ENCODE measurements at places on chromosomes 16 and 17.

DNA sequence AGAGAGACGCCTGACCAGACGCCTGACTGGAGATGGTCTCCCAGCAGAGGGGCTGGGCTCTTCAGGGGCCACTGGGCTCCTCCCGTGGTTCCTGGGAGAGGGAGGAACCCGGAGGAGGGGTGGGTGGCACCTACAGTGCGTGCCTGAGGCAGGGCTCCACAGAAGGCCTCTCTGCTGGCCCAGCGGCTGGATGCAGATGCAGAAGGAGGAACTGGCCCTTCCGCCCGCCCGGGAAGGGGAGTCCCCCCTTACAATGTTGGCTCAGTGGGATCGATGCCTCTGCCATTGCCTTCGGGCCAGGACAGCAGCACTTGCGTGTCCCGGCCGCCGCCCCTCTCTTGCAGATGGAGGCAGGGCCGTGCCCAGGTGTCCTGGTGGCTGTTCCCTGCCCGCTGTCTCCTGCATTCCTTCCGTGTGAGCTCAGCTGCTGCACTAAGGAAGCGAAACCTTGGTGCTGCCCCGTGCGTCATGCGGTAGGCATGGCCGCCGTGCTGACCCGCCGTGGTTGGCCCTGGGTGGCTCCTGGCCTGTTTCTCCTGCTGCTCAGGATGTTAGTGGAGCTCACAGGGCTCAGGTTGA is 15.1 kb downstream of the BAIAP2 start:
- DNase-seq: no peak

- DNase-seq: no peak
These were observed 12.5 kb upstream of the SLC16A11 start for GRCh38 chr17:7056386-7056785.

DNA sequence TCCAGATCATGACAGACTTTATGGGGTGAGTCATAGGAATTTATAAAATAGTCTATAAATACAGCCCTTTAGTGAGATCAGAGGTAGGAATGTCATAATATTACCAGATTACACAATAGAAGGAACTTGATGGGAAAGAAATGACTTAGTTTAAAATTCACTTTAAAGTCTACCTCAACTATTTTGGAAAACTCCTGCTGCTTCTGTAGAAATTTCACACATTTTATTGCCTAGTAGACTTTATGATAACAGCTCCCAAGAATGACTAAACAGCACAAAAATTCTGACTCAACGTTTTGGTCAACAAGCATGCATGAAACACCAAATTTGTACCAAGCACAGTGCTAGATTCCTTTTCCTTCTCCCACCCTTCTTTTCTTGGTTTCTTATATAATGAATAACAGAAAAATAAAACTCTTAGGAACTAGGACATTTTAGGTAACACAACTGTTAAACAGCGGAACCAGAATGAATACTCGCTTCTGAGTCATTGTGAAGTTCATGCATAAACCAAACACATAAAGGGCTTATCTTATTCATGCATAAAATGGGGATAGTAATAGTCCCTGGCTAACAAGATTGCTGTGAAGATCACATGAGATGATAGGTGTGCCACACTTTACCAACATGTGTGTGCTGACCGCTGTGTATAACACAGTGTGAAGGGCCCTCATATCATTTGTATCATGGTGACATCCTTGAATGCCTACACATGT is 243.9 kb downstream of the CDH8 start:
- no peak for DNase-seq

DNA sequence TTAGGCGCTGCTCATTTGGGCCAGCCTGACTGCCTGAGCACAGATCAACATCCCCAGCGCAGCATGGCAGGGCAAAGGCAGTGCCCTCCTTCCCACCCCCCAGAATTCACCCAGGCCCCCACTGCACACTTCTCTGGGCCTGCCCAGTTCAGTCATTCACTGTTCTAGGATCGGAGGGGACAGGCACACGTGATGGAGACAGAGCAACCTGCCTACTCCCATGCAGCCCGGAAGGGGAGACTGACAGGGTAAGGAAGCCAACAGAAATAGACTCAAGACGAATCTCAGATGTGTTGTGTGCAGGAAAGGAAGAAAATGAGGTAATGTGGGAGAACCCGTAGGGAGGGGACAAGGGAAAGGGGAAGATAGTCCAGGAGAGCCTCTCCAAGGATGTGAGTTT is 59.2 kb upstream of the LYRM9 start:
- DNase-seq: no peak

GRCh38 chr17:19000531-19001325 is 3.8 kb downstream of the FAM83G start:
- peak; percentile 59 for DNase-seq

GRCh38 chr16:56898847-56899246 is 33.1 kb upstream of the HERPUD1 start:
- no peak for DNase-seq

GRCh38 chr17:30234296-30234695 is 1.2 kb downstream of the SLC6A4 start:
- DNase-seq: no peak

- DNase-seq: peak; percentile 25
These were observed 11.0 kb downstream of the CYB561 start for GRCh38 chr17:63434951-63435571.

- DNase-seq: no peak
These were observed 125.0 kb upstream of the IRX3 start for GRCh38 chr16:54411544-54411943.

GRCh38 chr16:89711601-89712273 is 9.0 kb downstream of the VPS9D1 start:
- DNase-seq: peak; percentile 50

DNA sequence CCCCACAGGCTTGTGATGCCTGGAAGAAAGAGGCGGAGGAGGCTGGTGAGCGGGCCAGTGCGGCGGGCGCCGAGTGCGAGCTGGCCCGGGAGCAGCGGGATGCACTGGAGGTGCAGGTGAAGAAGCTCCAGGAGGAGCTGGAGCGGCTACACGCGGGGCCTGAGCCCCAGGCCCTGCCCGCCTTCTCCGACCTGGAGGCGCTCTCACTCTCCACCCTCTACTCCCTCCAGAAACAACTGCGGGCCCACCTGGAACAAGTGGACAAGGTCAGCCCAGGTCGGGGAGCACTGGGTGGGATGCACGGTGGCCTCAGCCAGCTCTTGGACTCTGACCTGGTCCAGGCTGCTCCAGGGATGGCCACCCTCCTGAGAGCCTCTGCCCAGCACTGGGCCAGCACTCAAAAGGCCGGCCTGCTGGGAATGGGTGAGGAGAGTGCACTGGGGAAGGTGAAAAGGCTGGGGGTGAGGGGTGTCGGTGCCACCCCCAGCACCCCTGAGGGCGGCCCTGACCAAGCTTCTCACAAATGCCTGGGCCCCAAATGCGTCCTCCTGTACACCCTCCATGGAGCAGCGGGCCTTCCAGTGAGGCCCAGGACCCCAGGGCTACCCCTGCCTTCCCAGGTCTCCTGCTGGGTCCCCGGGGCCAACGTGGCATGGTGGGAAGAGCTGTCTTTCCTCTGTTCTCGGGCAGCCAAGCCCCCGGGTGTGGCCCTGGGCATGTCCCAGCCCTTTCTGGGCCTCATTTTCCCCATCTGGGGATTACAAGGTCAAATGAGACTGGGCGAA is 20.8 kb downstream of the UNC13D start:
- no peak for DNase-seq

- DNase-seq: no peak
These were observed 2.2 kb downstream of the NR1D1 start for GRCh38 chr17:40097931-40098845.

- no peak for DNase-seq
These were observed 44.6 kb downstream of the NFAT5 start for GRCh38 chr16:69610356-69610755.

DNA sequence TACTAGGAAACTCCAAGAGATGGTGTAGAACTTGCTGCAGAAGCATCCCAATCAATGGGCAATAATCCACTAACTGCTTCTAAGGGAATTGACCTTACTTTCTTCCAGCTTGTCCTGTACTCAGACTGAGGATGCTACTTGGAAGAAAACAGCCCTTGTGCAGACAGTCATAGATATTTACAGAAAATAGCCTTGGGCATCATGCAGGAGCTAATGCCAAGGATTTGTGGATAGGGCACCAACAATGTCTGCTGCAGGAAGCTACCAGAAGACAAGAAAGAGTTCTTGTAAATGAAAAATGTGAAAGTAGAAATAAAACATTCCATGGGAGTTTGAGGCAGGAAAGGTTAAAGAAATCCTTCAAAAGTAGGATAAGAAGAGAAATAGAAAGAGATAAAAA is 21.5 kb upstream of the CSNK2A2 start:
- no peak for DNase-seq

DNA sequence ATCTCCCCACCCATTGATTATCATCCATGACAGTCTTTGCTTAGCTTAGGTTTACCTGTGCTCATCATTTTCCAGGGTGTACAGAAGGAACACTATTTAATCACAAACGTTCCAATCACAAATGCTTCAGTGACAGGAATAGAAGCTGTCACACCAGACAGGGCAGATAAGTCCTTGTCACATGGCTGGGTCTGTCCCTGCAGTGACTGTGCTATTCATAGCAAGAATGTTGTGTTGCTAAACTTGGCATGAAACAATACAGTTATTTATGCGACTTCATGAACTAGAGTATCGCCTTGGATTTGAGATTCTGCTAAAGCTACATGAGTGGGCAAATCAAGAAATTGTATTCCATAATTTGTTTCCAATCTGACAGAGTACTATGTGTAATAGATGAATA is 108.4 kb downstream of the CDH13 start:
- DNase-seq: no peak

GRCh38 chr17:53141280-53141679 is 681.4 kb upstream of the KIF2B start:
- DNase-seq: no peak

GRCh38 chr17:45148183-45149036 is at the start of gene HEXIM1:
TSS of gene HEXIM1 (plus strand) at chr17:45148475. CDS start at chr17:45149191, 716 bp downstream.
- peak; percentile 99 for DNase-seq

- DNase-seq: peak; percentile 67
These were observed 7.4 kb upstream of the EFCAB13 start for GRCh38 chr17:47316311-47316710.

DNA sequence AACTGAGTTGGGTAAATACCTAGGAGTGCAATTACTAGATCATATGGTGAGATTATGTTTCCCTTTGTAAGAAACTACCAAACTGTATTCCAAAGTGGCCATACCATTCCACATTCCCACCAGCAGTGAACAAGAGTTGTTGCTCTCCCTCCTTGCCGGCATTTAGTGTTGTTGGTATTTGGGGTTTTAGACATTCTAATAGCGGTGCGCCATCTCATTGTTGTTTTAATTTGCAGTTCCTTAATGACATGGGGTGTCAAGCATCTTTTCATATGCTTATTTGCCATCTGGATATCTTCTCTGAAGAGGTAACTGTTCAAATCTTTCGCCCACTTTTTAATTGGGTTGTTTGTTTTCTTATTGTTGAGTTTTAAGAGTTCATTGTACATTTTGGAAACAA is 164.2 kb upstream of the LHX1 start:
- DNase-seq: no peak

GRCh38 chr17:57561072-57561861 is 183.8 kb downstream of the CCDC182 start:
- DNase-seq: no peak

DNA sequence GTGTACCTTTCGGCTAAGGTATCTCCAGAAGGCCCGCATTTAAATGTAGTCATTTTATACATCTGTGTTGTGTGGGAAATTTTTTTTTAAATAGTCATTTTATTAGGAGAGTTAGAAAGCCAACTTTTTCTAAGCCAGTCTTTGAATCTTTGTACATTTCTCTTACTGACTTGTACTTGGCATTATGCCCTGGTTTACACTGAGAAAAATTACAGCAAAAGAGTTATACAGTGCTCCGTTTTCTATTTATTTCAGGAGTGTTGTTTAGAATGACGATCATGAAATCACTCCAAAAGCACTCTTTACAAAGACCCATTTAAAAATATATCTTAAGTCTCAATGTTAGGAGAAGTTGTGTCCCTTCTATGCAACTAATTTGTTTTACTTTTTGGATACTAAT is 91.8 kb downstream of the CYB561 start:
- DNase-seq: peak; percentile 57
